Peyer's patch (tissue), 4 donors: ENCODE measurements at places on chromosomes 12 and 14.
A peak's percentile ranks its signal among the peaks of the same experiment; 100 is the strongest.

GRCh38 chr14:29925736-29926135 is 1.9 kb downstream of the PRKD1 start:
- DNase-seq, result no peak

DNA sequence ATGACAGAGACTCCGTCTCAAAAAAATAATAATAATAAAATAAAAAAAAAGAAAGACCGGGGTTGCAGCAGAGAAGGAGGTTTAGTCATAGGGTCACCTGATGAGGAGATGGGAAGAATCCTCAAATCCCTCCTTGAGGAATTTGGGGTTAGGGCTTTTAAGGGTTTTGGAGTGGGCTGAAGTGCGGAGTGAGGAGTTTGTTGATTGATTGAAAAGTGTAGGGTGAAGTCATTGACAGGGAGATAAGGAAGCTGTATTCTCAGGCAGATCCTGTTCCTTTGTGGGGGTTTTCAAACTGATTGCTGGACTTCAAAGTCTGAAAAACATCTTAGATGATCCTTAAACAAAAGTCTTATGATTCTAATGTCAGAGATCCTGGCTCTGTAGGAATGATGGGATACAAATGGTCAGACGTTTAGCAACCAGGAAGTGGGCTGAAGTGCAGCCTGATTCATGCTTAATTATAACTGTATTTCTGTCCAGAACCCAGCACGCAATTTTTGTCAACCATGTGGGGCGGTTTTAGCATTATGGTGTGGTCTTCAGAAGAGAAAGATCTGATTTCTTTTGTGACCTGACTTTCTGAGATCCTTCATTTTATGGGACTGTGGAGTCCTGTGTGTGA is 16.0 kb downstream of the FNTB start:
- DNase-seq, result no peak

- DNase-seq, result no peak
Measured at GRCh38 chr12:89236748-89237383, 115.4 kb downstream of the DUSP6 start.

DNA sequence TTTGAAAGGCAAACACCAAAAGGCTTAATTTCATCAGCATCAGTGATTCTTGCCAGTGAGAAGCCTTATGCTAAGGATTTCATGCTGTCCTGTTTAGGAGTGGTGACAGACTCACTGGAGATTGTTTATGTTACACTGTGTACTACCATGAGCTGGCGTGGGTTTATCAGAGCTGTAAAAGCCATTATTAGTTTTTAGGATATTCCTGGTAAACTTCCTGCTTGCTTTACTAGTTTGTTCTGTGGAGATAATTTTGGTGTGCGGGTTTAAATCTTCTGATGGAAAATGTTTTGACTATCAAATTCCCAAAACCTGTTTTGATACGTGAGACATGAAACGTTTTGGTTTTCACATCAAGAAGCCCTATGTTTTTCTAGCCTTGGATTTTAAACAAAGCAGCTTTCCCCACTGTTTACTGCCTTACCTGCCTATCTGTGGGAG is 15.2 kb downstream of the PPFIBP1 start:
- DNase-seq, result no peak

GRCh38 chr12:66962290-66962689 is 283.4 kb upstream of the GRIP1 start:
- DNase-seq, result no peak

GRCh38 chr12:63882844-63883243 is 38.3 kb downstream of the SRGAP1 start:
- DNase-seq, result no peak

DNA sequence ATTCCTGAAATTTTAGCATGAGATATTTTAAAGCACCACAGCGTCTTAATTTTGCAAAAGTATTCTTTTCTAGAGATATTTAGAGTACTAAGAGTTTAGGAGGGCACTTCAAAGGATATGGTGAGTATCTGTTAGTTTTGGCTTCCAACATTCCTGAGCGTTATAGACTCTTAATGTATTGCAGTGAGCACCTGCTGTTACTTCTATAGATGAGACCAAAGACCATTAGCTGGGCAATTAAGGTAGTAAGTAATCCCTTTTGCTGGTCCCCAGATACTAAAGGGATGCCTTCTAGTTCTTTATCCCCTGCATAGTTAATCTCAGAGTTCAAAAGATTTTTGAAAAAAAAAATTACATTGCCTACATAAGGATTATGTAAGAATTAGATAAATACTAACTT is 975.6 kb downstream of the GALC start:
- DNase-seq, result no peak

GRCh38 chr12:94336211-94336925 is 123.3 kb downstream of the CEP83 start:
- DNase-seq, result no peak

GRCh38 chr14:77970646-77971045 is 170.7 kb downstream of the ADCK1 start:
- no peak for DNase-seq

DNA sequence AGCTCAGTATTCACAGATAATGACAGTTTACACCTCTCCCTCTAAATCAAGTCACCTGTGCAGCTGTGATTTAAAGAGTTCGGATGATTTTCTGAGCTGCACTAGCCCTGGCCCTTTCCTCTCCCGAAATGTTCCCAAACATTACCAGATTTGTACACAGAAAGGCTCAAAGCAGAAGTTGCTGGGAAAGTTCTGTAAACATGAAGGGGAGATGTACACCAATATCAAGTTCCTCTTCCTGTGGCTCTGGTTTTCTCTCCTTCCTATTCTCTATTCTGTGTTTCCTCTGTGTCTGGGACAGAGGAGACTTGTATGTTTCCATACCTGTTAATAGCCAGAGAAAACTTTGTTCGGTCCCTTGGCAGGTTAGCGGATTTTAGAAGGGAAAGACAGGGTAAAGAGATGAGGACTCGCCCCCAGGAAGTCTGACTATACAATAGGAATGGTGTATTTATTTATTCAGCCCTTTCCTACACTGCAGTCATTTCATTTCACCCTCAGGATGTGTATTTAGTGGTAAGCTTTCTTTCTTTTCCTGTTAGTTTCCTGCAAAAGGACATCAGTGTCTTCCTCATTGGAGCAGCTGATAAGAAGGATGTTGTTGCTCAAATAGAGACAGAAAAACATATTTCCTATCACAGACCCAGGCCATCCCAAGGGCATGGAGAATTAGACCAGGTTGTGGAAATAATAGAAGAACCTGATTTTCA is 7.6 kb upstream of the NUMB start:
- no peak for DNase-seq

DNA sequence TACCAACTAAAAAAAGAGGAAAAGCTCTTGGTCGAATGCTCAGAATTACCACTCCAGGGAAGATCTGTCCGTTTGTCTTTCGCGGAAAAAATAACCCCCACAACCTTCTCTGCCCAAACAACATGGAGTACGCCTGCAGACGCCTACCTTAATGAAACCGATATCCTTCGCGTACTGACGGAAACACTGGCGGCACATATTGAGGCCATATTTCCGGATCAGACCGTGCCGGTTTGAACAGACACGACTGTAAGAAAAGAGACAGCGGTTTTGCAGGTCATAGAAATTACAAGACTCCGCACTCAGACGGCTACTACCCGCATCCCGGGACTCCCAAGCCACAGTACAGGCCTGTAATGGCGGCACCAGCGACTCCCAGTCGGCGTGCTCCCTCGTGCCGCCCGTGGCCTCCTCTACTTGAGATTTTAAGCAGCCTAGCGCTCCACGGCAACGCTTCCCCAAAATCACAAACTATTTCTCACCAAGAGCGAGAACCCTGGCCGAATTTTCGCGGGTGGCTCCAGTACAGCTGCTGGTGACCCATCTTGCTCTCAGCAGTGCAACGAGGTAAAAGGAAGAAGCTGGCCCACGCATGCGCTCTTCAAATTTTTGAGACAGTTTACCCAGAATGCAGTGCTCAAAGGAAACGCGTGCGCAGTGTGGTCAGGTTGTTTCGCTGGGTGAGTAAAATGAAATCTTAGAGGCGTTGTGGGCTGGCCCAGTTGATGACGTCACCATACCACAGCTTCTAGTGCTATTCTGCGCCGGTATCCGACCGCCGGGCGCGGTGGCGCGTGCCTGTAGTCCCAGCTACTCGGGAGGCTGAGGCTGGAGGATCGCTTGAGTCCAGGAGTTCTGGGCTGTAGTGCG is at the start of gene RPS29:
RPS29 (minus strand) TSS at position 578 of the 870 bp plus-strand sequence; CDS start at position 544, 34 bp downstream.
- DNase-seq, result peak; percentile 99

- DNase-seq, result peak; percentile 82
Measured at GRCh38 chr12:106247674-106248311, at the start of gene CKAP4. TSS of gene CKAP4 (minus strand) at chr12:106248020. CDS start at chr12:106247851, 169 bp downstream.

DNA sequence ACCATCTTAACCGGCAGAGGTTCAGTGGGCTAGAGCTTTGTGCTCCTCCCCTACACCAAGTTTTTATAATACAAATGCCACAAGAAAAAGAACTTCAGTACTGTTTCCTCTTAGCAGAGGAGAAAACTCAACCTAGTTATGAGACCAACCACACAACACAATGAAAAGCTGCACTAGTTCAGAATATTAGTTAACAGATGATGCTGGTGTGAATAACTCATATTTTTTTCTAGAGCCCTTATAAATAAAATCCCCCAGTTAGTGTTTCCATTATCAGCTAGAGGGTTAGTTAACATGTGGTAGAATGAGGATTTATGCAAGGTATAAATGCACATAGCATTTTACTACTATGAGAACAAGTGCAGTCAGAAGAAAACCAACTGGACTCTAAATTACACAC is 61.9 kb upstream of the AMN1 start:
- DNase-seq, result no peak

- no peak for DNase-seq
Measured at GRCh38 chr14:37023875-37024565, 148.4 kb downstream of the SLC25A21 start.

GRCh38 chr14:102979406-102979805 is 56.9 kb downstream of the AMN start:
- DNase-seq, result no peak

DNA sequence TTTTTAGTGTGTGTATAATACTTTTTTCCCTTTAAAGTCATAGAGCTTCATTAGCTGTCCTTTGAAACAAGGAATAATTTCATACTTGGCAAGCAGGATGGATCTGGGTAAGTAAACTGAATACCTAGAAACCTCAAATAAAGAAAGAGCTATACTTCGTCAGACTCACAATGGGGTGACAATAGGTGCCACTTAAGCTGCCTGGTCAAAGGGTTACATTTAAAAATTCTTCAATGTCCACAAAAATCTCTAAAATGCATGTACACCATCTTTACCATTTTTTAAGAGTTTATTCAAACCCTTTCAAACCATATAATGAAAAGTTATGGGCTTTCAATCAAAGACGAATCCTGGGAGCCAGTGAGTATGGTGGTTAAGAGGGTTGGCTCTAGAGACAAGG is 3.1 kb downstream of the GIT2 start:
- no peak for DNase-seq

GRCh38 chr14:46344327-46344937 is 307.1 kb downstream of the RPL10L start:
- no peak for DNase-seq

DNA sequence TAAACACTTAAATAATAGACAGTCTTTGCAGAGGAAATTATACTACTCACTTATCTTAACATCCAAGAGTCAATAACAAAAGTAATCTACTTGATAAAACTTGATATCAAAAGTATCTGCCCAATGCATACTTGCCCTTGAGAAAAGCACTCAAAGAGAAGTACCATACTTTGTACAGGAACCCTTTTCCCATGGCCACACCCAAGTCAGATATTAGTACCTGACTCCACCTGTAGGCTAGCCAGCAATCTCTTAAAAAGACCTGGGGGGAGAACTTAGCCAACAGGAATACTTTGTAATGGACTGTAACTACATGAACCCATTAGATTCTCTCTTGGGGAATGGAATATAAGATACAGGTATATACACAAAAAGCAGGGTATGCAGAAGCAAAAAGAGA is 99.6 kb upstream of the HECTD1 start:
- DNase-seq, result no peak

DNA sequence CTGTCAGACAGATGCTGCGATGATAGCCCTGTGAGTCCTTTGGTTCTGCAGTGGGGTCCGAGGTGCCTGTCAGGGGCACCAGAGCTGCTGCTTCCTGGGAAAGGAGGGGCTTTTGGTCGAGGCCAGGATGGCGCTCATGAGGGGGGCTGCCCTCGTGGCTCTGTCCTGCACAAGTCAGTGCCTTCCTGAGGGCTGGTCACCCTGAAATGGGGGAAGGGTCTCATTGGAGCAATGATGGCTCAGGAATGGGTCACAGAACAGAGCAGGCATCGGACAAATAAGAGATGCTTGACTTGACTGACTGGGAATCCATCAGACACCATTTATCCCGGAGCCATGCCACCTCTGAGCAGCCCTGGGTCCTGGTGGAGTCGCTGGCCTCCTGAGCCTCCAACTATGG is 121.9 kb downstream of the ADGRD1 start:
- DNase-seq, result no peak

DNA sequence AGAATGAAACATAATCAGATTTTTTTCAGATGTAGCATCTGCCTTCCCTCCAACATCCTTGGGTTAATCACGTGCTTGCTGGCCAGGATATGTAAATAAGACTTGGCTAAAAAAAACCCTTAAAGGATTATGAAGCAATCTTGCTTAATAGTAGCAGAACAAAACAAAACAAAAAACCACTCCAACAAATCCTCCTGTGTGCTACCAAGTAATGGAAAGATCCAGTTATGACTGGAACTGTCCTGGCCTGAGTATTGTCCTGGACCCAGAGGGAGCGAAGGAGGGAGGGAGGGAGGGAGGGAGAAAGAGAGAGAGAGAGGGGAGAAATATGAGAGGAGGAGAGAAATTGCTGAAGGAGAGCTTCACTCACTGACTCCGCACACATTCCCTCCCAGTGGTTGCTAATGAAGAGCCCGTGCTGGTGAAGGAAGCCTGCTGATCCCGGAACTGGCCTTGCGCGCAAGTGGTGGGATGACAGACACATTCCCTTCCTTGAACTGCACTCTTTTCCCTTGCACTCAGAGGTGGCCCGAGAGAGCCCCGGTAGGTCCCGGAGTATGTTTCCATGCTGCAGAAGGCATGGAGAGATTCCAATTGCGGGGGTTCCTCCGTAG is 57.2 kb downstream of the HMGA2 start:
- DNase-seq, result peak; percentile 49

DNA sequence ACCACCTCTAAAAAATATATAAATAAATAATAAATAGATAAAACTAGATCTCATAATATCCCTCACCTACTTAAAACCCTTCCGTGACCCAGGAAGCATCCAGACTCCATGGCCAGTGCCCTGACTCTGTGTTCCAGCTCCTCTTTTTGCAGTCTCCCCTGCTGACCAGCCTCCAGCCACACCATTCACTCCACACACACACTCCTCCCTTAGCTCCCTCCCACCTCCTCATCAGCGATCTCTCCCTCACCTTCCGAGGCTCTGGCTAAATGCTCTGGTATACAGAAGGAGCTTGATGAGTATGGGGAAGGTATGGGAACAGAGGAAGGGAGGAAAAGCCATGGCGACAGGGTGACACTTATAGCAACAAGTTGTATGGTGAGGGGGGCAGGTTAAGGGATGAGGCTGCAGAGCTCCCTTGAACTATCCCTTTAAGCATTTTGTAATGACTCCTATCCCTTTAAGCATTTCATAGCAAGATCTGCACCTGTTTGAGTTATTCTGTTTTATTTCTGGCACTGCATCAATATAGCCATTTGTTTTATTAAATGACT is 26.1 kb upstream of the EIF4B start:
- no peak for DNase-seq

GRCh38 chr12:49093792-49094159 is 825 bp downstream of the DHH start:
- DNase-seq, result no peak

GRCh38 chr12:6956021-6956727 is 5.0 kb downstream of the PTPN6 start:
- no peak for DNase-seq

GRCh38 chr12:14656846-14657245 is 39.6 kb downstream of the GUCY2C start:
- no peak for DNase-seq
